ENCODE measurements at places on chromosomes 11 and 22.

- DNase-seq: no peak
Measured at GRCh38 chr11:80157447-80157846, 716.6 kb upstream of the TENM4 start.

DNA sequence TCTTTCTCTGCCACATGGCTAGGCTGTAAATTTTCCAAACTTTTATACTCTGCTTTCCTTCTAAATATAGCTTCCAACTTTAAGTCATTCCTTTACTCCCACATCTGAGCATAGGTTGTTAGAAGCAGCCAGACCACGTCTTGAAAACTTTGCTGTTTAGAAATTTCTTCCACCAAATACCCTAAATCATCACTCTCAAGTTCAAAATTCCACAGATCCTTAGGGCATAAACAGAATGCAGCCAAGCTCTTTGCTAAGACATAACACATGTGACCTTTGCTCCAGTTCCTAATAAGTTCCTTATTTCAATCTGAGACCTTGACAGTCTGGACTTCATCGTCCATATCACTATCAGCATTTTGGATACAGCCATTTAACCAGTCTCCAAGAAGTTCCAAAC lies 749.9 kb downstream of the METTL15 start:
- no peak for DNase-seq

DNA sequence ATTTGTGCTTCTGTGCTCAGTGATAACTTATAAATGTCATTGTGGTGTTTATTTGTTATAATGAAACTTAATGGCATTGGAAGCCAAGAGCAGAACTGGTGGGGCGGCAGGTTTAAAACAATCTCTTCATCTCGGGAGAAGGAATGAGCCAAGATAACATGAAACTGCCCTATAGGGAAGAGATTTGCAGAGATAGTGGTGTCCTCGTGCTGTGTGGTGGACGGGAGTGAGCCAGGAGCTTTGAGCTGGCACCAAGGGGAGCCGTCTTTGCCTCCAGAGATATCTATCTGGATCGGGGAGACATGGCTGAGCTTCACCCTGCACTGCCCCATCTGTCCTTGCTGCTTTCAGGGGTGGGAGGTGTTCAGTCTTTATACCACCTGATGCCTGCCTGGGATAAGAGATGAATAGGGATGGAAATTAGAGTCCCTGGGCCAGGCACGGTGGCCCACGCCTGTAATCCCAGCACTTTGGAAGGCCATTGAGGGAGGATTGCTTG lies 189.6 kb downstream of the ST3GAL4 start:
- no peak for DNase-seq

DNA sequence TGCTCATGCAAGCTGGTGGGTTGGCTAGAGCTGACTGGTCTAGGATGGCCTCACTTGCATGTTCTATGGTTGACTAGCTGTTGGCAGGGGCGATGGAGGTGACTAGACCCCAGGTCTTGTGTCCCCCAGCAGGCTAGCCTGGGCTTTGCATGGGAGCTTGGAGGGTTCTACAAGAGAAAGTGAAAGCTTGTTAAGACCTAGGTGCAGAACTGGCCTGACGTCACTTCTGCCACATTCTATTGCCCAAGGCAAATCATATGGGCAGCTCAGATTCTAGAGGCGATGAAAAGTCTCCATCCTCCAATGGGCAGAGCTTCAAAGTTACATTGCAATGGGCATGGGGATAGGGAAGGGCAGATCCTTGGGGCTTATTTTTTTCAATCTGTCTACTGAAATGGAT lies 170.9 kb downstream of the MIAT start:
- no peak for DNase-seq

DNA sequence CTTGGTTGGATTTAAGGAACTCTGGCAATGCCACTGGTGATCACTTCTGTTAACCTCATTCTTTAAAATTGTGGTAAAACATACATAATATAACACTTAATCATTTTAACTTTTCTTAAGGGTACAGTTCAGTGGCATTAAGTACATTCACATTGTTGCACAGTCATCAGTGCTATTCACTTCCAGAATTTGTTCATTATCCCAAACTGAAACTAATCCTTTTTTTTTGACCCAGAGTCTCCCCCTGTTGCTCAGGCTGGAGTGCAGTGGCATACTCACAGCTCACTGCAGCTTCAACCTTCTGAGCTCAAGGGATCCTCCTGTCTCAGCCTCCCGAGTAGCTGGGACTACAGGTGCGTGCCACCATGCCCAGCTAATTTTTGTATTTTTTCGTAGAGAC lies 10.6 kb downstream of the ELF5 start:
- no peak for DNase-seq

DNA sequence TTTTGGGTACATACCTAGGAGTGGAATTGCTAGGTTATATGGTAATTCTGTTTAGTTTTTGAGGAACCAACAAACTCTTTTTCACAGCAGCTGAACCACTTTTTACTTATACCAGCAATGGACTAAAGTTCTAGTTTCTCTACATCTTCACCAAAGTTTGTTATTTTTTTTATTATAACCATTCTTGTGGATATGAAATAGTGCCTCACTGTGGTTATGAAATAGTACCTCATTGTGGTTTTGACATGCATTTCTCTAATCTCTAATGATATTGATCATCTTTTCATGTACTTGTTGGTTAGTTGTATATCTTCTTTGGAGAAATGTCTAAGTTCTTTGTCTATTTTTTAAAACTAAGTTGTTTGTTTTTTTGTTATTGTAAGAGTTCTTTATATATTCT lies 27.2 kb downstream of the STIM1 start:
- DNase-seq: no peak

GRCh38 chr11:27018902-27019529 lies 21.6 kb upstream of the BBOX1 start:
- no peak for DNase-seq

GRCh38 chr11:98740321-98740720 lies 280.4 kb upstream of the CNTN5 start:
- no peak for DNase-seq

DNA sequence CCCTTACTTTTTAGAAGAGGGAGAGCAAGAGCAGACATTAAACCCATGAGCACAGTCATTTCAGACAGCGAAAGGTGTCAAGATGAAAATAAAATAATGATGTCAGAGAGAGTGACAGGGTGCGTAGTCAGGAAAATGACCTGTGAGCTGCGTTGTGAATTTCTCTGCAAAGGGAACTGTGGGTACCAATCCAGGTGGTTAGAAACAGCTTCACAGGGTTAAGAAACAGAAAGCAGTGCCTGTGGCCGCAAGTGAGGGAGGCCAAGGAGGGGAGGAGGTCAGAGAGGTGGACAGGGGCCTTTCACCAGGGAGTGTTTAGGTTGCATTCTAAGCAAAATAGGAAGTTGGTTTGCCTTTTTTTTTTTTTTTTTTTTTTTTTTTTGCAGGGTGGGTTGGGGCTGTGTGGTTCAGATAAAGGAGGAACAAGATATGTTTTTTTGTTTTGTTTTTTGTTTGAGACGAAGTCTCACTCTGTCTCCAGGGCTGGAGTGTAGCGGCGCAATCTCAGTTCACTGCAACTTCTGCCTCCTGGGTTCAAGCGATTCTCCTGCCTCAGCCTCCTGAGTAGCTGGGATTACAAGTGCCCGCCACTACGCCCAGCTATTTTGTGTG lies 7.9 kb downstream of the TIGD3 start:
- DNase-seq: no peak

DNA sequence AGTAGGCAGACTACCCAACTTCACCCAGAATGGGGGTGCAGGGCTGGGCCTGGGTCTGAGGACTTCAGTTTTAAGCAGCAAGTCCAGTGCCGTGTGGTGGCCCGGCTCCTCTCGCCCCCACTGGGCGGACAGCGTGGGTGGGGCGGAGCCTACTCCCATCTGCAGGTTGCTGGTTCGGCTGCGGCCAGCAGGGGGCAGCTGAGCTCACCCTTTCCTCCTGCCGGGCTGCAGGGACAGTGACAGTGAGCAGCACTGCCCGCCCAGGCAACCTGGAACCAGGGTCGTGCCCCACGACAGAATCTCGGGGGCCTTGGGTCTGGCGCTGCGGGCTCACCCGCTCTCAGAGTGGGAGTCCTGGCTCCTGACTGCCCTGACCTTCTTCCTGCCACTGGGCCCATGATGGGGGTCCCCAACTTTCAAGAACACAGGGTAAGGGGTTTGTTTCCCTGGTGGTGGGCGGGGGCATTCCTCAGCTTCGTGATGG lies 6.2 kb upstream of the NEAT1 start:
- no peak for DNase-seq

- no peak for DNase-seq
Measured at GRCh38 chr11:31814176-31814868, 3.2 kb upstream of the PAX6 start.

DNA sequence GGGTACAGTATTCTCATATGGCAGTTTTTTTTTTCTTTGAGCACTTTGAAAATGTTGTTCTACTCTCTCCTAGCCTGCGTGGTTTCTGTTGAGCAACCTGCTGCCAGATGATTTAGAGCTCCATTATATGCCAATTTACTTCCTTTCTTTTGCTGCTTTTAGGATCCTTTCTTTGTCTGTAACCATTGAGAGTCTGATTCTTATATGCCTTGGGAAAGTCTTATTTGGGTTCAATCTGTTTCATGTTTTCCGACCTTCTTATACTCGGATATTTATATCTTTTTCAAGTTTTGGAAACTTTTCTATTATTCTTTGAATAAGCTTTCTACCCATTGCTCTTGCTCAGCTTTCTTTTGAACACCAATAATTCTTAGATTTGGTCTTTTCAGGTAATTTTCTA lies 138.1 kb upstream of the RAG2 start:
- DNase-seq: no peak

DNA sequence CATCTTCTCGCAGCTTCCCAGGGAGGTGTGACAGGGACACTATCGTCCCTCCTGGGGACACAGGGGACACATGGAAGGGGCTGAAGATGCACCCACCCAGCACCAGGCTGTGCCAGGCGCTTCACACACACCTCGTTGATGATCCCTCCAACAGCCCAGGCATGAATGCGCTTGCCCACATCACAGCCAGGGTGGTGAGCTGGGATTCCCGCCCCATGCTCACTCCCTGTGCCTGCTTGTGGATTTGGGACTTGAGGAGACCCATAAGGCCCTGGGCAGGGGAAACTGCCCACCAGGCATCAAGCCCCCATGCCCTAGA lies 57.8 kb downstream of the OTOG start:
- no peak for DNase-seq

All from GM12864 (cell line).